NCI-H187 treated with DMSO at 0.1 percent for 48 hours (cell line): ENCODE measurements at places on chromosomes 4 and X.

DNA sequence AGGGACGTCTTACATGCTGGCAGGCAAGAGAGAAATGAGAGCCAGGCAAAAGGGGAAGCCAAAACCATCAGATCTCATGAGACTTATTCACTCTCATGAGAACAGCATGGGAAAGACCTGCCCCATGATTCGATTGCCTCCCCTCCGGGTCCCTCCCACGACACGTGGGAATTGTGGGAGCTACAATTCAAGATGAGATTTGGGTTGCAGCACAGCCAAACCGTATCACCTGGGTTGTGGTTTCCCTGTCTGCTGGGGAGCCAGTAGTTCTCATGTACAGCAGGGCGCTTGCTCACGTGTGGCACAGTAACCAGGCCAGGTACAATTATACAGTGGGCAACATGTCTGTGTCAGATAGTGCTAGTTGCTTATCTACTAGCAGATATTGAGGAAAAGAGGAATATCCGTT lies 11.1 kb upstream of the RS1 start:
- no peak for DNase-seq

DNA sequence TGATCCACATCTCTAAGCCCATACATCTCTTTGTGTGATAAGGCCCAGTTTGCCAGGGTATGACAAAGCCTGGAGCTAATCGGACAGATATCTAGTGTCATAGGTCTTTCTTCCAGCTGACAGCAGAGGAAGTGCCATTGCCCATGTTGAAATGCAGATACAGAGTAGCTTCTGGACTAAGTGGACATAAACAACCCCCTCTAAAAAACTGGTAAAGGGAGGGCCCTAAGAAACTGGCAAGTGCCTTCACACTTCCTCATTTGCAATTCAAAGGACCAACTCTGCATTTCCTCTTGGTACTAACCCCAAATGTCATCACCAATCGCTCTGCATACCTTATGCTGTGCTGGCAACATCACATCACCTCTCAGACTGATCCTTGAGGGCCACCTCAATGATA lies 20.8 kb downstream of the ARHGEF6 start:
- no peak for DNase-seq

DNA sequence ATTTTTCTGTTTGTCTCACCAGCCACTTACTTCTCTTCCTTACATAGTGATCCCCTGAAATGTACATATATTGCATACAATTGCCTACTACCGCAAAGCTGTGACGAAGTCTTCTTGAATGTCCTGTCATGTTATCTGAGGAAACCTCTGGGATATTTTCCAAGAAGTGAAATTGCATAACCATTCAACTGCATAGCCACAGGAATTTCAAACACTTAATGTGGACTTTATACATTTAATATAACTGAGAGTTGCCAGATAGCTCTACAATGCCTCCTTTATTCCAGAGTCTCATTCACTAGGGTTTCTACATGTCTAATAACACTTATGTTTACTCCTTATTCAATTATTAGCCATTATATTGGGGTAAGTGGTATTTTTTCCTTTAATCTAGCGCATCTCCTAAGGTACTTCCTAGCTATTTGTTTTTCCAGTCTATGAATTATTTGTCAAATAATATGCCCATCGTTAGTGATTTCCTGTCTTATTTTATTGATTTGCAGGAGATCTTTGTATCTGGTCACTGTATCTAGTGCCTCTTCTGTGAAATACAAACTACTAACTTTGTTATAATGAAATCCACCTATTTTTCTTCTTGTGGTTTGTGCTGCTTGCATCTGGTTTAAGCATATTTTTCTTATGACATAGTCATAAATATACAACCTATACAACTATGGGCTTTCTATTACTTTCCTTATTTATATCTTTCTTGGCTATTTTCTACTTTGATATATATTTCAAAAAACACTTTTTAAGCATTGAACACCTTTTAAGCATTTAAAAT lies 69.2 kb upstream of the GRID2 start:
- DNase-seq = no peak

GRCh38 chr4:96763546-96763945 lies 923.7 kb downstream of the PDHA2 start:
- DNase-seq = no peak

DNA sequence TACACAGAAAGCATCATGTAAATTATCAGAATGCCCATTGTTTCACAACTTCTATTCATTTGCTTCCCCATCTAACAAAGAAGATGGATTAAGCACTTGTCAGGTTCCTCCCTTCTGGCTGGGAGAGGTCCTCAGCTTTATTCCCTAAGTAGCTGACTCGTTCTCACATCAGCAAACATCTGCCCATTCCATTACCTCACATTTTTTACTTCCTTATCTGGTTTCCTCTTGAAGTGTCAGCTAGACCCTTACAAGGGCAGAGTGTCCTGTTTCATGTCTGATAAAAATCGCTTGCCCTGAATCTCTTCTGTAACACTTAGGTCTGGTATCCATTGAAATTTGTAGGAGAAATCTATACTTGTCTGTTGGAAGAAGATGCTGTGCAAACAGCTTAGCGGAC lies 34.7 kb downstream of the TMPRSS11A start:
- peak; percentile 36 for DNase-seq

- no peak for DNase-seq
Measured at GRCh38 chrX:12890467-12890866, 16.0 kb upstream of the TLR8 start.

DNA sequence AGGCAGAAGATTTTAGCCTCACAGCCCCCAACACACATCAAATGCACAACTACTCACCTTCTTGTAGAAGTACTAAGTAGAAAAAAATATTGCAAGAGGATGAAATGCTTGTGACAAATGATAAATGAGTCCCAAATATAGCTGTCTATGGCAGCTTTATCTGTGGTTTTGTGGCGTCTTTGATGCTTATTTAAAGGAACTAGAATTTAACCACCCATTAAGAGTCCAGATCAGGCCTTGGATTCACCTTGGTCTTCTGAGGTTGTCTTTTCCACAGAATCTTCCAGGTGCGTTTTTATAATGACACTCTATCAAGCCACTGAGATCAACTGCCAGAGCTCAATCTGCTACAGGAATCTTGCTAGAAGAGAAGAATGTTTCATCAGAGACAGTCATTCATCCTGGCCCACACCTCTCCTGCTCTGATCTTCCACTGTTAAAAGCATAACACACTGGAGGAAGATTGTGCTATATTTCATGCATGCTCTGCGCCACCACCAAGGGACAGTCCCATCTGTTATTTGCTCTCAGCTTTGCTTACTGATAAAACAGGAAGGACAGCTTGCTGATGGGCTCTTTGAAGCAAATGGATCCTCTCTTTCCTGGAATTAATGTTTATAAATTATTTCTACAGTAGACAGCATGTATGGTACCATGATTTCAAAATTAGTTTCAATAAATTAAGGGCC lies 144.1 kb downstream of the SLC7A11 start:
- no peak for DNase-seq

DNA sequence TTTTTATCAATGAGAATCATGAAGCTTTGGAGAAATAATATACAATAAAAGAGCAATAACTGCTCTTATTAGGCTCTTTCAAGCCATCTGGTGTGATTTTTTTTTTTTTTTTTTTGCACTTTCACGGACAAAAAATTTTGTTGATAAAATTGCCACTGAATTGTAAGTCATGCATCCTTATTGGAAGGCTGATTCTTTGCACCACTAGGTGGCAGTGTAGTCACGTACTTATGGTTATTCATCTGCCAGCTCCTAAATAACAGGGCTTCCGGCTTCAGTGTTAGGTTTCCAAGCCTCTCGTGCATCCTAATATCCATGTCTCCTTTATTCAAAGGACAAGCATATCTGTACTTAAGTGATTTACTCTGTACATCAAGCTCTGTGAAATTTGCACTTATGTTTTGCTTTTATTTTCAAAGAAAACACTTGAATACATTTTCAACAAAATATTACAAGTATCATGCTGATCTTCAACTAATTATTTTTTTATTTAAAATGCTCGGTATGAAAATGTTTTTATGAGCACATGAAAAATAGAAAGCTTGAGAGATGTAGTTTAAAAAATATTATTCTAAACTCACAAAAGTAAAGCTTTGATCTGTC lies 1578.3 kb upstream of the TENM3 start:
- peak; percentile 4 for DNase-seq

GRCh38 chrX:49120091-49120490 lies 3.4 kb downstream of the GPKOW start:
- DNase-seq = no peak

DNA sequence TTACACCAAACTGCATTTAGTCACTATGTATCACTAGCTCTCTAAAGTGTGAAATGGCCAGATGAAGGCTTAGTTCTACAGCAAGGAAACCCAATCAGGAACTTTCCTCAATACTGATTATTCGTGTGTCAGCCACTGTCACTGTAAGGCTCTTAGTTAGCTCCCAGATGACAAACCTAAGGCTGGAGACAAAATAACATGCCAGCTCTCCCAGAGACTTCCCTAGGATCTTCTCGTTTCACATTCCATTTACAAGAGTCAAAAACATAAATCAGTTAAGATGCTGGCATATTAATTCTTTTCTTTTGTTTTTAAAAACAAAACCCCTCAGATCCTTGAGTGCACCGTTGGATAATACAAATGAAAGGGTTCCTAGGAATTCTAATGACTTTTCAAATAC lies 88.2 kb upstream of the TFDP3 start:
- no peak for DNase-seq

DNA sequence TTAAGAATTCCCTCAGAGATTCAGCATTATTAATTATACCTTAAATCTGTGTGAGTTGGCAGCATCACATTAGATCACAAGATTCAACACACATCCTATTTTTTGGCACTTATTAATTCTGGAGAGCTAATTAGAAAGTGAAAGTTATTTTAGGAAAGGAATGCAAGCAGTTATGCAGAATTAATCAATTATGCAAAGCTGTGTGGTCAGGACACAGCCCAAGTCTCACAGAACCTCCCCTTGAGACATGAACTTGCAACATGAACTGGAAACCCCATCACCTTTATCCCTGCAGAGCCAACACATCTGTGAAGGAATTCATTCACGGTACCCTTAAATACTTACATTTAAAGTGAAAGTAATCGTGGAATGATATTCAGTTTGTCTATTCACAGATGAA lies 80.5 kb downstream of the TSPAN5 start:
- DNase-seq = no peak

DNA sequence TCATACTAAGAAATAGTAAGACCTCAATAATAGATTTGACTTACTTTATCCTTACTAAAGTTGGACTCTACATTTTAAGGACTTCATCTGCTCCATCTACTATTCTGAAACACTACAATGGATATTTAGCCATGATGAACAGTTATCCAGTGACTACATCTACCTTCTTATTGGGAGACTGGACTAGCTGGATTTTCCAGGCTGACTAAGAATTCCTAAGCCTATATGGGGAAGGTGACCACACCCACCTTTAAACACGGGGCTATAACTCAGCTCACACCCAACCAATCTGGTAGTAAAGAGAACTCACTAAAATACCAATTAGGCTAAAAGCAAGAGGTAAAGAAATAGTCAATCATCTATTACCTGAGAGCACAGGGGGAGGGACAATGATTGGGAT lies 1438.4 kb downstream of the TECRL start:
- DNase-seq = no peak

- no peak for DNase-seq
Measured at GRCh38 chr4:76630741-76631140, 195.7 kb downstream of the SHROOM3 start.

GRCh38 chr4:184355111-184355604 lies 119.2 kb downstream of the IRF2 start:
- no peak for DNase-seq

- DNase-seq = no peak
Measured at GRCh38 chr4:5385741-5386311, 322.5 kb downstream of the EVC2 start.

DNA sequence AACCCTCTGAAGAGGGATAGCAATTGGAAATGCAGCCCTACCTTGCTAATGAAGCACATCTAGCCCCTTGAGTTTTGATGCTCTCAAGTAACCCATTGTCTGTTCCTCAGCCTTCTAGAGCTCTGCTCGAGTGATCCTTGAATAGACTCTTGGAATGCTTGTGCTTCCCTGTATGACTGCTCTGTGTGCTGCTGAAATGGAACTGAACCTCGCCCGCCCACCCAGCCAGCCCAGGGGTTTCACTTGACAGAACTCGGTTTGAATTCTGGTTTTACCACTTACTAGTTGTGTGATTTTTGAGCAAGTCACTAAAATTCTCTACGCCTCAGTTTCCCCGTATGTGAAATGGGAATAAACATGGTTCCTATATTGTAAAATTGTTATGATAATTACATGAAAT lies 77.1 kb downstream of the MID2 start:
- no peak for DNase-seq

- DNase-seq = no peak
Measured at GRCh38 chr4:148170408-148171365, 271.5 kb downstream of the NR3C2 start.

DNA sequence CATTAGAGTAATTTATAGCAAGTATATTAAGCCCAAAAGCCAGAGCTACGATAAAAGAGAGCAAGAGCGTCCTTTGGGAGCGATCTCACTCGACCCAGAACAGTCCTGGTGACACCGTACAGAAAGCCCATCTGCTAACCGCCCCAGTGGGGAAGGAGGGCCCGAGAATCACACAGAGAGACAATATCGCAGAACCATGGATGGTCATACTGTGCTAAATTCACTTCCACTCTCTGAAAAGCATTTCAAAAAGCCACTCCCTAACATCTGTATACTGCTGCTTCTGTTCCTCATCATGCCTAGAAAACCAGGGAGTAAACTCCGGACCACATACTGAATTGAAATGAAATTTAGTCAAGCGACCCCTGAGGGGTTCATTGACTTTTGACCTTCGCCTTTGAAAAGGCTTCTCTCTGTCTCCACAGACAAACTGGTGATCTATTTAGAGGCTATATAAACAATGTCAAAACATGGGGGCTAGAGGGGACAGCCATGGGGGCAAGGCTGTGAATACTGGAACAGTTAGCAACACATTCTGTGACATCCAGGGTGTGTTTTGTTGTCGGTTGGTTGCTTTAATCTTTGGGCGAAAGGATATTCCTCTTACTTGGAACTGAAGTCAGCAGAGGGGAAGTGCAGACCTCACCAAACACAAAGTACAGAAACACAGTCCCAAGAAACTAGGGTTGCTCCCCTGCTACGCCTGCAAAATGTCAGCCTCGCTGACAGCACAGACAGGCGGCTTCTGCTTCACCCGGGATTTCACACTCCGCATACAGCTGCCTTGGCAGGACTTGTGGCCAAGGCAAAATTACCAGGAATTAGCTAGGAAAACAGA lies 129.0 kb upstream of the RASGEF1B start:
- no peak for DNase-seq

DNA sequence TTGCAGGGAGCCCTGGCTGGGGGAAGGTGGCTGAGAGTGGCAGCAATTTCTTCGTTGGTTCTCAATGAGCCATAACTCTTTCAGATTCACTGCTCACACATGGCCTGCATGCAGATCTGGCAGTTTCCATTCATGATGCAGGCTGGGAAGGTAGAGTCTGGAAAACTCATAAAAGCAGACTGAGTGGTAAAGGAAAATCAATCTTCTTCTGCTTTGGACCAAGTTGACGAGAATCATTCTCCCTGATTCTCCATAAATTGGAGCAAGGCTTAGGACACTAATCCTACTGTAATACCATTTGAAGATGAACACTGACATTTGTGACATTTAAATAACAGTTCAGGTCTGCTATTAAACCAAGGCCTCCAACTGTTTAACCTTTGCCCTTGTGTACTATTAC lies 35.3 kb upstream of the HAND2 start:
- no peak for DNase-seq

GRCh38 chrX:149962859-149963757 lies 24.8 kb upstream of the EOLA2 start:
- no peak for DNase-seq
